Stimulated activated CD8-positive, alpha-beta memory T cell treated with anti-CD3 and anti-CD28 coated beads, Interleukin-12 subunit alpha, Interleukin-12 subunit beta, amount 100 ng/mL, for 4 hours (primary cell): ENCODE measurements at places on chromosomes 7 and 10.

DNA sequence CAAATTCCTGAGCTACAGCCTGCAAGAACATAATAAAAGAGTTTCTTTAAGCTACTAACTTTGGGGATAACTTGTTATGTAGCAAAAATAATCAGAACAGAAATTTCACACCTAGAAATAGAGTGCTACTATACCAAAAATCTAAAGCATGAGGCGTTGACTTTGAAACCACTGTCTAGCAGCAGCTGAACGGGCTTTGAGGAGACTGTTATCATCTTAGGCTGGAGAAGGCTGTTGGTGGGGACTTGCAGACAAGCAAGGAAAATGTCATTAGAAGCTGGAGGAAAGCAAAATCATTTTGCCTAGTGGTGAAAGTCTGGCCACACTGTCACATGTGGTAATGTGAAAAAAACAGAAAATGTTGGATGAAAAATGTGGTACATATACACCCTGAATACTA lies 48.4 kb upstream of the ST8SIA6 start:
- no peak for DNase-seq

GRCh38 chr10:29174389-29174788 lies 114.5 kb upstream of the LYZL1 start:
- DNase-seq = no peak

- DNase-seq = no peak
Measured at GRCh38 chr10:35577926-35578617, 27.1 kb upstream of the GJD4 start.

DNA sequence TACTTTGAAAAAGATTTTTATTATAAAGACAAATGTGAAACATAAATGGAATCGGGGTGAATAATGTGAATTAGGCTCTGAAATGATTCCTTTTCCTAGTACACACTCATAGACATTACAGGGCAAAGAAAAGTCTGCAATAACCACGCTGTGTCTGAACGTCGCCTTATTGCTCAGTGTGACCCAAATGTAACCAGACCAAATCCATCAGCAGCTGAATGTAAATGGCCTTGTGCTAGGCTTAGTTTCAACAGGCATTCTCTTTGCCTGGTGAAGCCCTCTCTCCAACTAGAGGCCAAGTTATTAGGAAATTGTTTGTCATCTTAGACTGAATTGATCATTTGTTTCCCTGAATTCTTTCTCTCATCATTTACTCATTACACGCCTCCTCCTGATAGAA lies 225.5 kb downstream of the CHCHD3 start:
- no peak for DNase-seq

- DNase-seq = no peak
Measured at GRCh38 chr10:70677016-70677415, 4.7 kb downstream of the ADAMTS14 start.

DNA sequence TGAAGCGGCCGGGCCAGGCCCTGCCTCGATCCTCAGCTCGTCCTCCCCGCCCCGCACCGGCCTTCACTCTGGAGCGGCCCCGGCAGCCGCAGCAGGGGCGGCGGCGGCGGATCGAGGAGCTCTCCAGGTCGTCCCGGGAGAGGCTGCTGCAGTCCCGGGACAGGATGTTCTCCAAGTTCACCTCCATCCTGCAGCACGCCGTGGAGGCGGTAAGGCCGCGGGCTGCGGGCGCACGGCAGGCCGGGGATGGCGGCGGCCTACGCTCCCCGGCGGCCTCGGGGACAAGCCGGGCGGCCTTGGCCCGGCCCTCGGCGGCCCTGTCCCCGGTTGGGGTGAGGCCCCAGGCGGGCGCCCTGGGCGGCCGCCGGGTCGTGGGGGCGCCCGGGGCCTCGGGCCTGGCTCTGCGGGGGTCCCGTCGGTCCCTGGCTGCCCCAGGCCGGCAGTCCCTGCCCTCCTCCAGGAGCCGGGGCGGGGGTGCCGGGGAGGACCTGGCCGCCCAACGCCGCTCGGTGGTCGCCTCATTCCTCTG lies 399 bp downstream of the FHIP2A start:
- DNase-seq = no peak

GRCh38 chr7:29445736-29446135 lies 117.9 kb upstream of the PRR15 start:
- DNase-seq = no peak

GRCh38 chr7:47186316-47186715 lies 395.6 kb downstream of the TNS3 start:
- no peak for DNase-seq
